Smooth muscle cell of the pulmonary artery (primary cell): ENCODE measurements at places on chromosomes 4 and X. TPM values are rescaled to one million over a fixed set of nuclear protein-coding genes. Genes with fewer than 3 reads are reported as not detected.

Gene SERTM2
- 0.03 TPM in 1 of 2 replicates, not detected in the other for total RNA-seq

Gene SMR3B
- not detected in 2 replicates for total RNA-seq

Gene SPARCL1
- 0.17 and 0.46 TPM in 2 replicates for total RNA-seq

Gene GRIA2
- 0.26 TPM in 1 of 2 replicates, not detected in the other for total RNA-seq

Gene CRLF2
- total RNA-seq, result not detected in 2 replicates

Gene NXF2
- total RNA-seq, result not detected in 2 replicates

Gene GAGE12F
- not detected in 2 replicates for total RNA-seq

Gene VCX
- total RNA-seq, result not detected in 2 replicates

Gene CYP2U1
- total RNA-seq, result 15.9 and 17.1 TPM in 2 replicates

Gene PRAF2
- total RNA-seq, result 28.1 and 28.6 TPM in 2 replicates

Gene MAGEA11
- total RNA-seq, result not detected in 2 replicates

Gene CD38
- total RNA-seq, result 0.07 TPM in 1 of 2 replicates, not detected in the other

Gene DCAF12L2
- total RNA-seq, result 0.07 and 0.13 TPM in 2 replicates

Gene AKAP17A
- total RNA-seq, result 22.8 and 29.2 TPM in 2 replicates

Gene NEIL3
- total RNA-seq, result 0.89 and 3.8 TPM in 2 replicates

Gene PFKFB1
- 0.03 and 0.07 TPM in 2 replicates for total RNA-seq

Gene NXF2B
- total RNA-seq, result not detected in 2 replicates

Gene SLC39A8
- total RNA-seq, result 3.1 and 22.7 TPM in 2 replicates

Gene ABCG2
- total RNA-seq, result 1.2 and 7.2 TPM in 2 replicates

Gene TMEM47
- total RNA-seq, result 88.7 and 135 TPM in 2 replicates

Gene SYNPO2
- total RNA-seq, result 43.4 and 56.6 TPM in 2 replicates

Gene JCHAIN
- 0.10 and 0.13 TPM in 2 replicates for total RNA-seq

Gene GLOD5
- not detected in 2 replicates for total RNA-seq

Gene ASB11
- total RNA-seq, result not detected in 2 replicates

Gene HSD17B13
- total RNA-seq, result 0.13 TPM in 2 replicates

Gene COX7B2
- not detected in 2 replicates for total RNA-seq

Gene SMIM10
- total RNA-seq, result 4.1 and 7.3 TPM in 2 replicates

Gene PNPLA4
- 3.9 and 8.6 TPM in 2 replicates for total RNA-seq

Gene TDO2
- total RNA-seq, result 0.39 and 0.86 TPM in 2 replicates

Gene MUC7
- not detected in 2 replicates for total RNA-seq

Gene POU4F2
- not detected in 2 replicates for total RNA-seq

Gene CC2D2A
- total RNA-seq, result 15.2 and 21.2 TPM in 2 replicates

Gene TLR6
- 0.50 and 2.5 TPM in 2 replicates for total RNA-seq

Gene EGF
- 0.36 and 1.0 TPM in 2 replicates for total RNA-seq

Gene COX18
- total RNA-seq, result 25.7 and 27.1 TPM in 2 replicates

Gene CXorf49
- not detected in 2 replicates for total RNA-seq

Gene RASL11B
- 0.20 and 0.66 TPM in 2 replicates for total RNA-seq
